ENCODE measurements at places on chromosomes 5 and 9. TPM values are rescaled to one million over a fixed set of nuclear protein-coding genes. Genes with fewer than 3 reads are reported as not detected.

DNA sequence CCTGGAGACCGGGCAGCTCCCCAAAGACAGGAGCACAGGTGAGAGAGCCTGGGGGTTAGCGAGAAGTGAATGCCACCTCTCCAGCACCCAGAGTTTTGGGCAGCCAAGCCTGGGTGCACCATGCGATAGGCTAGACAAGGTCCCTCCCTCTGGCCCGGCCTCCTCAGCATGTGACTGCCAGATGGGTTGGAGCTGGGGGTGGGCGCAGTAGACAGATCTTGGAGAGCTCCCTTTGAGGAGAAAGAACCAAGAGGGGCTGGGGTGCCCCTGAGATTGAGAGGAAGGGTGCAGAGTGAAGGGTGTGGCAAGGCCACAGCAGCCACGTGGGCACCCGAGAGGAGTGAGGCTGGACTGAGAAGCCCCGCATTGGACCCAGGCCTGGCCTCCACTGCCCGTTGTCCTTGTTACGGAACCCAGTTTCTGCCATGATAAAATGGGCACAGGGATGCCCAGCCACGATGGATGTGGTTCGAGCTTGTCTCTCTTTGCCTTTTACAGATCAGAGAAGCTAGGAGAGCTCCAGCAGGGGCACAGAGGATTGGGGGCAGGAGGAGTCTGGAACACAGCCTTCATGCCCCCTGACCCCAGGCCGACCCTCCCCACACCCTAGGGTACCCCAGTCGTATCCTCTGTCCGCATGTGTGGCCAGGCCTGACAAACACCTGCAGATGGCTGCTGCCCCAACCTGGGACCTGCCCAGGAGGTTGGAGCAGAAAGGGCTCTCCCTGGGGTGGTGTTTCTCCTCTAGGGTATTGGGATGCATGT is 1.4 kb downstream of the TMEM141 start:
- DNase-seq, result no peak

- DNase-seq, result no peak
Measured at GRCh38 chr5:83924891-83925290, 204.2 kb upstream of the HAPLN1 start.

DNA sequence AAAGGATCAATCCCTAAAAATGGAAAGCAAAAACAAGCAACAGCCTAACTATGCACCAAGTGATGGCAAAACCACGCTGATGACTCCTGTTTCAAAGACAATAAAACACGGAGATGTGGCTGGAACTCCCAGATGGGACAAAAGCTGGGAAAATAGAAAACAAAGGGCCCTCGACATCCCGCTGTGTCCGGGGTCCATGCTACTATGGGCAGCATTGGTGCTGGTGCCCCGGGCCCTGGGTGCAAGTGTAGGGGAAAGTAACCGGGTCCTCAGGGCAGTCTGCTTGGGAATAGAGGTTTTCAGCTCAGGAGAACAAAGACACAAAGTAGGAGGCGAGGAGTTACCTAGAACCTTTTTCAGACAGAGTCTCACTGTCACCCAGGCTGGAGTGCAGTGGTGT is 46.1 kb downstream of the MRPL36 start:
- DNase-seq, result no peak

The ANKRD34B gene
- not detected for total RNA-seq

DNA sequence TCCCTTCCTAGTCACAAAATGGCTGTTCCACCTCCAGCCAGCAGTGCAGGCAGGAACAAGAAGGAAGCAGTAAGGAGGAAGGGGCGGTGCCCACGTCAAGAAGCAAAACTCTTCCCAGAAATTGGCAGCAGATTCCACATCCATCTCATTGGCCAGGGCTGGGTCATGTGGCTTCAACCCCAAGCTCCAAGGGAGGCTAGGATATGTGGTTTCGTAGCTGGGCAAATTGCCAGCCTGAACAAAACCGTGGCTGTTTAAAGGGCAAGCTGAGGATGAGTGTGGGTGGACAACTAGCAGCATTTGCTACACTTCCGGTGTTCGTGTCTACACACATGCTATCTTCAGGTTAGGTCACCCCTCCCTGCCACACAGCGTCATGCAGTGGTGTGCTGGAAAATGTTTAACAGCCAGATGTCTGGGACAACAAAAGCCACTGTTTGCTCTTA is 92.1 kb upstream of the MAP1B start:
- no peak for DNase-seq

DNA sequence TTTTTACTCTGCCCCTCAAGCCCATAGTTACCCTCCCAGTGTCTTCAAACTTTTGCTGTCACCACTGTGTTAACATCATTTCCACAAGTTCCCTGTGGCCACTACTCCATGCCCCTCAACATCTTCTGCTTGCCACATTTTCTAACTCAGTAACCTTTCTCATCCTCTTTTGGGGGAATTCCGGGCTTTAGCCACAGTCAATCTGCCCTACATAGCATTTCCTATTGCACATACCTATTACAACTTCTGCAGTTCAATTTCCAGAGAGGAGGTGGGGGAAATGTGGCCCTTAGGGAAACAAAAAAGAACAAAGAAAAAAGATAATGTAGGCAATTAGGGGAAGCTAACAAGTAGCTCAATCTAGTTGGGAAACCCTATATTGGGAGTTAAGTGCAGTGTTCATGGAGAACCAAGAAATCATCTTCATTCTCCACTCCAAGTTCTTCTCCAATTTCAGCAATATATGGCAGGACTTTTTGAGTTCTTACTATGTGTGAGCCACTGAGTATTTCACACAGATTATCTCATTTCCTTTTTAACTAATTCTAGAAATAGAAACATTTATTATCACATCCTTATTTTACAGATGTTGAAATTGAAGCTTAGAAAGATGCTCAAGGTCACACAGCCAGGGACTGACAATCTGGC is 40.2 kb upstream of the LPAR1 start:
- no peak for DNase-seq

DNA sequence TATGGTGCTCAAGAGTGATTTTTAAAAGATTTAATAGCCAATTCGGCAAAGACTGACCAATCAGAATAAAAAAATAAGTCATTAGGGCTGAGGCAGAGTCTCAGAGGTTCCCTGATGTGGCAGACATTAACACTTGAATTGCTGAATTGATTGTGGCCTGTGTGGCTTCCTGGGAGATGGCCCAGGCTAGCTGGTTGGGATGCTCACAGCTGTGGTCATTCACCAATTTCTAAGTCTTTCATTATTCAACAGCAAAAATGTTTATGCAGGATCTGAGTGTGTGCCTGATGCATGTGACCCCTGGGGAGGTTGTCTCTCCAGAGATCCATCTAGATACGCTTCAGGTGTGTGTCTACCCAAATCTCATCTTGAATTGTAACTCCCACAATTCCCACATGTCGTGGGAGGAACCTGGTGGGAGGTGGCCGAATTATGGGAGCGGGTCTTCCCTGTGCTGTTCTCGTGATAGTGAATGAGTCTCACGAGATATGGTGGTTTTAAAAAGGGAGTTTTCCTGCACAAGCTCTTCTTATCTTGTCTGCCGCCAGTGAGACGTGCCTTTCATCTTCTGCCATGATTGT is 632.6 kb upstream of the SEMA6A start:
- DNase-seq, result no peak
